Neural crest cell (in vitro differentiated cells): ENCODE measurements at places on chromosomes 4 and X. TPM values are rescaled to one million over a fixed set of nuclear protein-coding genes. Genes with fewer than 3 reads are reported as not detected.

The RAB33A gene
- total RNA-seq, result 16.7 and 18.5 TPM in 2 replicates

The TCEAL3 gene
- total RNA-seq, result 10.0 and 11.1 TPM in 2 replicates

The FOXR2 gene
- not detected in 2 replicates for total RNA-seq

The ZCCHC18 gene
- 8.7 and 9.3 TPM in 2 replicates for total RNA-seq

The SPANXB1 gene
- total RNA-seq, result not detected in 2 replicates

The MAGEA6 gene
- total RNA-seq, result not detected in 2 replicates

The CTAG2 gene
- not detected in 2 replicates for total RNA-seq

The FRG2 gene
- not detected in 2 replicates for total RNA-seq

The FRMPD3 gene
- 1.8 and 2.3 TPM in 2 replicates for total RNA-seq

The GRPEL1 gene
- 26.6 and 28.2 TPM in 2 replicates for total RNA-seq
